ENCODE measurements at places on chromosomes 13 and 19.

- DNase-seq: no peak
These were observed 572 bp downstream of the UGGT2 start for GRCh38 chr13:96052656-96053002.

DNA sequence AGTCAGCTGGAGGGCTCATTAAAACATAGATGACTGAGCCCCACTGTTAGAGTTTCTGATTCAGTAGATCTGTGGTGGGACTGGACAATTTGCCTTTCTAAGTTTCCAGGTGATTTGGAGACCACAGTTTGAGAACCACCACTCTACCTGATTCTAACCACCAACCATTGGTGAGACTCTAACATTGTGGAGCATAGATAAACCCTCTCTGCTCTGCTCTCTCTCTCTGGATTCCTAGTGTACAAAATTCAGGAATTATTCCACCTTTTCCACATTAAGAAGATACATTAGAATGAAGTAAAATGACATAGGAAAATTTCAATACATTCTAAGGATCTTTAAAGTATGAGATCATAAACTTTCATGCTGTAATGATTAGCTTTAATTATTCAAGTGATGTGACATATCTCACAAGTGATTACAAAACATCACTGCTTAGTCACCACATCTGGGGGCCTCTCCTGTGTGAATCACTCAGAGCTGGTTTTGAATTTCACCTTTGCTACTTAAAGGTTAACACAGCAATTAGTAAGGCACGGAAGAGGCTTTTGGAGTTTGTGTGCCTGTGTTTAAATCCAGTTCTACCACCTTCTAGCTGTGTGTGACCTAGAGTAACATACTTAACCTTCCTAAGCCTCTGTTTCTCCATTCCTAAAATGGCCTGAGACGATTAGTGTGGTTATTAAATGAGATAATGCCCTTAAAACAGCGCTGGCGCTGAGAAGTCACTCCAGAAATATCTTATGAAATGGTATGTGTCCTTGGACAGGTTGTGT is 78.5 kb upstream of the NBEA start:
- DNase-seq: no peak

DNA sequence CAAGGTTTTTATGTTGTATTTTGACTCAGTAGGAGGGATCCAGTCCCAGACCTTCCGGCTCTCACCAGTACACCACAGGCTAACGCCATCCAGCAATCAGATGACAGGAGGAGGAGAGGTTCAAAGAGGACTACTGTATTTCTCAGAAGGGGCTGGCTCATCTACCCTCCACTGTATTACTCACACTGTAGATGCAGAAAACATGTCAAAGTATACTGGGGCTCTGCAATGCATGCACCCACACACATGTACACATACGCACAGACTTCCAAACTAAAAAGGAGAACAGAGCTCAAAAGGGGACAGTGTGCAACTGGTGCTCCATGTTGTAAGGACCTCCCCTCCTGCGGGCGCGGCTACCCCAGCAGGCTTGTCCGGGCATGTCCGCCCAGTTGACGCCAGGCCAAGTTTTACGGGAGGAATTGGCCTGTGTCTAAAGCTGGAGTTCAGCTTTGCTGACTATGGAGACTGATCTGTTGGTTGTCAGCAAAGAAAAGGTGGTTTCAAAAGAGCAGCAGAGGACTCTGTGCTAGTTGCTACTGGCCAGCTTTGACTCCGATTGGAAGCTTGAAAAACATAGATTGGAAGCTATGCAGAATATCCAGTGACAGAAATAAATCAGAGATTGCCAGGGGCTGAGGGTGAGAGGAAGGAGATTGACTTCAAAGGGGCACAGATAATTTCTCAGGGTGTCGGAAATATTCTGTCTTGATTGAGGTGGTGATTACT is 314.2 kb downstream of the DLEU7 start:
- no peak for DNase-seq

DNA sequence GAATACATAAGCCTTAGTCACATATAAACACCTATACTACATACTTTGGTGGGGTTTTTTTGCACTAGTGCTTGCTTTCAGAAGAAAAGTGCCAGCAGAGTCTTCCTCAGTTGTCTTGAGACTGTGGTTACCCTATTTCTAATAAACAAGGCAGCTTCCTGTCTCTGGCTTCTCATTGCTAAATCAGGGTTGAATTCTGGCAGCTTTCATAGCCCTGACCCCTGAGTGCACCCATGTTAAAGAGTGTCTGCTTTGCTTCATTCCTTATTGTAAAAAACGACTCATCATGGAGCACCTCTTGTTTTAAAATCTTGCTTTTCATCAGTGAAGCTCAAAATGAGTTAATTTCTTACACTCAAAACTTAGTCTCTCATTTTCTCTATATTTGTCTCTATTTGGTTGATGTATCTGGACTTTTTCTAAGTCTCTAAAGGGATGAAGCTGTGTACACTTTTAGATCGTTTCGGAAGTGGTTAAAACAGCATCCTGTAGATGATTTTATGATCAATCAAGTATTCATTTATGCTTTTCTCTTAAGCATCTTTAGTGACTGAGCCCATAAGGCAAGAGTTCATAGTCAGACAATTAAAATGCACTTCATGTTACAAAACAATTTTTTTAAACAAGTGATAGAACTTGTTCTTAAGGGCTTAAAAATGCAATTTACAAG is 72.1 kb downstream of the KLF12 start:
- no peak for DNase-seq

GRCh38 chr13:43573361-43573740 is 213.4 kb downstream of the ENOX1 start:
- no peak for DNase-seq

- no peak for DNase-seq
These were observed 24.0 kb upstream of the SCEL start for GRCh38 chr13:77511552-77511951.

DNA sequence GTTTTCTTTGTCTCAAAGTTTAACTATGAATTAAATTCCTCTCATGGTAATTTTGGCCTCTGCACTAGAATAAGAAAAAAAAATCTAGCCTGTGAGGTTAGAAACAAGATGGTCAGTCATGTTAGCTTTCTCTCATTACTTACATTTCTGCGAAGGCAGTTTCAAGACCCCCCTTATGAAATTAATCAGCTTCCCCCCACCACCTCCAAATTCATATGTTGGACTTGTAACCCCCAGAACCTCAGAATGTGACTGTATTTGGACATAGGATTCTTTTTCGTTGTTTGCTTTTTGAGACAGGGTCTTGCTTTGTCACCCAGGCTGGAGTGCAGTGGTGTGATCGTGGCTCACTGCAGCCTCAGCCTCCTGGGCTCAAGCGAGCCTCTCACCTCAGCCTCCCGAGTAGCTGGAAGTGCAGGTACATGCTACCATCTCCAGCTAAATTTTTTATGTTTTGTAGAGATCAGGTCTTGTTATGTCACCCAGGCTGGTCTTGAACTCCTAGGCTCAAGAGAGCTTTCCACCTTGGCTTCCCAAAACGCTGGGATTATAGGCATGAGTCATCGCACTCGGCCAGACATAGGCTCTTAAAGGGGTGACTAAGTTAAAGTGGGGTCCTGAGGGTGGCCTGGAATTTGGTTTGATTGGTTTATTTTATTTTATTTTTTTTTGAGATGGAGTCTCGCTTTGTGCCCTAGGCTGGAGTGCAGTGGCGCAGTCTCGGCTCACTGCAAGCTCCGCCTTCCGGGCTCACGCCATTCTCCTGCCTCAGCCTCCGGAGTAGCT is 1.4 kb downstream of the PLA2G4C start:
- no peak for DNase-seq

- no peak for DNase-seq
These were observed 203.2 kb downstream of the TSHZ3 start for GRCh38 chr19:31146015-31146414.
